Thoracic aorta (tissue), 2 donors: ENCODE measurements at places on chromosomes 13 and 19.
A peak's percentile ranks its signal among the peaks of the same experiment; 100 is the strongest.

GRCh38 chr13:25440061-25440460, 68.3 kb downstream of the ATP8A2 start:
- no peak for DNase-seq

- no peak for DNase-seq
Observed at GRCh38 chr19:50268501-50268900, 60.7 kb downstream of the KCNC3 start.

DNA sequence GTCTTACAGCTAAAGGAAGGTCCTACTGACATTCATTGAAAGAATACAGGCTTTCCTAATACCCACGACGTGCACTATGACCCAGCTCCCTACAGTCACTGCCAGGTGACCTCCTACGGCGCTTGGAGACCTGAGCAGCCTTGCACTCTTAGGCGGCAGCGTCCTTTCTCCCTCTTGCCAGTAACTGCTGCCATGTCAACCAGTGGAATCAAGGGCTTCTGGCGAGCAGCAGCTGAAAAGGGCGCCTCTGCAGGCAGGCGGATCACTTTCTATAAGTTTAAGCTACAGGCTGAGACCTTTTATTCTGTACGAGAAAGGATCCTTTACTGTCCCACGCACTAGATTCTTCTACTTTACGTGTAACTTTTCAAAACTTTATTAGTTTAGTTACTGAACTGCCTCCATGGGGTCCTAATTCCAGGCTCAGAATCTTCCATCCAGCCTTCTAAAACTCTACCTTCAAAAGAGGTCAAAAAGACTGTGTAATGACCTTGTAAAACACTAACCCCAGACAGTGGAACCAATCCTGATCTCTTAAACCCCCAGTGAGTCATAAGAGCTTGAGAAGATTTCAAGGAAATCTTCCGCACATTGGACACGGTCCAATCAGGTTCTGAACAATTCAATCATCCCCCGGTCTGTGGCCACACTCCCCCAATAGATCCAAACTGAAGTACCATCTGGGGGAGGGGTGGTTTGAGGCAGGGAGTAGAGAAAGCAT, 1.9 kb downstream of the KCTD12 start:
- no peak for DNase-seq

DNA sequence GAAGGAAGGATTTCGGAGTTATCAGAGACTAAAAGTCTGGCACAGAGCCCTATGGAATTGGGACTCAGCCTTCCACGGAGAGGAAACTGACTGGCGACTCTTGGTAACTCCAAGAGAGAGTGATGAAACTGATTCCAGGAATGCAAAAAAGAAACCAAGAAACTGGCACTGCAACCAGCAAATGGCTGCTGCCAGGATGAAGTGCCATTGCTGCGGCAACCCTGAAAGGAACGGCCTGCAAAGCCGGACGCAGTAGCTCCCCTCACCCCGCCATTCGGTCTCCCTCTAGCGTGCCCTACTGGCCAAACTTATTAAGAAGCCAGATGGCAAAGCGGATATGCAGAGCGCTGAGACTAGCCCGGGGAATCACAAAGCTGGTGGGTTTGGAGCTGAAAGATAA, 236.0 kb downstream of the PCDH9 start:
- peak; percentile 24 for DNase-seq

DNA sequence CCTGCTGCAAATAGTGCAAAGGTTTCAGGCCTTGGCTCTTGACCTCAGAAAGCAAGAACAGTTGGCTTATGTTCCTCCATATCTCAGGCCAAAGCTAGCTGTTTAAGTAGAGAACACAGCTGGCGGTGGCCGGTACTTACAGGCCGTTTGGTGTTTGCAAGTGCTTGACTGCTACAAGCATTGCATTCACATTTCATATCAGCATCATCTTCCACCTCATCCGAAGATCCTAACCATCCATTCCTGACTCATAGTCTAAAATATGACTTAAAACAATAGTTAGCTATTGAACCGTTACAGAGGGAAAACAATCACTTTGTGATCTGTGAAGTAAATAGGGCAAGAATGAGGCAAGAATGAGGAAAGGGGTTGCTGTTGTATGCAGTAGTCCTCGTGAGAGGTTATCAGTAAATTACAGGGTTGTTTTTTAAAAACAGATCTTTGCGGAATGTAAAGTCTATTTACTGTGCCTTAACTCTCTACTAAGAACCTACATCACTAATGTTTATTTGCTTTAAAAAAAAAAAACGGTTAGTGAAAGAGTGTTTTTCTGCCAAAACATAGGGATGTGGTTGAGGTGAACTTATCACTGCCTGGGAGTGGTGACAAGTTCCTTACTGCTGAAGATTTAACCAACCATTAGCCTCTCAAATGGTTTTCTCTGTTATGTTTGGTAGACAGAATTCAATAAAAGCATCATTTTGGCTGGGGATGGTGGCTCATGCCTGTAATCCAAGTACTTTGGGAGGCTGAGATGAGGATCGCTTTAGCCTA, 21.6 kb upstream of the WDR88 start:
- DNase-seq: no peak

GRCh38 chr13:91211510-91211909, 136.0 kb upstream of the MIR17HG start:
- no peak for DNase-seq

GRCh38 chr13:107069108-107069776, 501.3 kb upstream of the ARGLU1 start:
- no peak for DNase-seq

DNA sequence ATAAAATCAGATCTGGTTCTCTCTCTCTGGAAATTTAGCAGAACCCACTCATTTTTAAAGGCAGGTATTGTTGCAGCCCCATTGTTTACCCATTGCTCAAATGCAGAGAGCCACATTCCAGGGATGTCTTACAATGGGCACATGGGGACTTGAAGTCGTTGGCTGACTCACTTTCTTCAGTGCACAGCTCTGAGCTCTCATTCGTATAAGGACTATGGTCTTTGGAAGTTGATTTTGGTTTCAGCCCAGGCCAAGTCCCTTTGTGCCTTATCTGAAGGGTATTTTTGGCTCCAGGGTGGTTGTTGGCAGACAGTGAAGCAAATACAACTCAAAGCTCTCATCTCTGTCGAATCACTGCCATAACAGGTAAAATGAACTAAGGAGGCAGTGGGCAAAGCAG, 47.3 kb upstream of the CLDN10 start:
- DNase-seq: no peak

- no peak for DNase-seq
Observed at GRCh38 chr19:50238043-50238442, 34.6 kb downstream of the MYH14 start.

DNA sequence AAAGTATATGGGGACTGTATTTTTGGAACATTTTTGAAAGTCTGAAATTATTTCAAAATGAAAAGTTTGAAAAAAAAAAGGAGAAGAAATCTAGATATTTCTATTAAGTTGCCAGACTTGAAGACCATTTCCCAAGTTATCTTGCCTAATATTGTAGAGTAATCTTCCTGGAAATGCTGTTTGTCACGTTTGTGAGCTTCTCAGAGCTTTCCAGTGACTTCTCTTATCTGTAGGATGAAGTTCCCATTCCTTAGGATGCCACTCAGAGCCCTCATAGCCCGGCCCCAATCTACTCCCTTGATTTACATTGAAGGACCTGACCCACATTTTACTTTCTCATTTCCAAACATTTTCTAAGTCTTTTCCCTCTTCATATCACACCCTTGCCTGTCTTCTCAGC, 23.6 kb downstream of the CEACAM8 start:
- no peak for DNase-seq

DNA sequence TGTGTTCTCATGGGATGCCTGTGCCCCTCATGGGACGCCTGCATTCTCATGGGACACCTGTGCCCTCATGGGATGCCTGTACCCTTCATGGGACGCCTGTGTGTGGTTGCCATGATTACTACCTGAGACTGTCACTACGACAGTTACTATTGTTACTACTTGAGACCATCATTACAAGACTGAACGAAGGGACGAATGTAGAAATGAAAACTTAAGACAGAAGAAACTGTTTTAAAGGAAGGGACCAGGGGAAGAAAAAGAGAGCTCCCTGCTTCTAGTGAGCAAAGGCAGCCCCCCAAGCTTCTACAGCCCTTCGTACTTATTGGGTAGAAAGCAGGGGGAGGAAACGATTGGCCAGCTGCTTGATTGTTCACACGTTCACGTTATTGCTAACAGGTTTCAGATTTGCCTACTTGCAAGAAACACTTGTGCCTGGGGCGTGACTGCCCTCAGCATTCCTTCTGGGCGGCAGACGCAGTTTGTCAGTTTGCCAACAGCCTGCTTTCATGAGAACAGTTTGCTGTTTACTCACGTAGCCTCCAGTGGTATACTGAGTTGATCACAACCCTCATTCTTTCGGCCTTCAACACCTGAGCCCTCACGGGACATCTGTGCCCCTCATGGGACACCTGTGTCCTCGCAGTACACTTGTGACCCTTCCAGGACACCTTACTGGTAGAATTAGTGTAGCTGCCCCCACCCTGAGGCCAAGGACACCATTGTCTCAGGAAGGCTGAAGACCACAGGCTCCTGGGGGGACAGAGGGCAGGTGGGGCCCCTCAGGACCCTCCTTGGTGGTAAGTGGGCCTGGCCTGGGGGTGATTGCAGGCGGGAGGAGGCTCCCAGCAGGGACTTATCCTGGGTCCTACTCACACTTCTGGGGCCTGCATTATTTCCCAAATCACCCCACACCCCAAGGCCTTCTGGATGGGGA, 2.5 kb upstream of the S1PR4 start:
- DNase-seq: no peak

- DNase-seq: no peak
Observed at GRCh38 chr13:61685682-61686012, 270.0 kb upstream of the PCDH20 start.

- no peak for DNase-seq
Observed at GRCh38 chr13:43263047-43263446, 239.7 kb downstream of the DNAJC15 start.

- no peak for DNase-seq
Observed at GRCh38 chr19:45172173-45172572, 5.9 kb downstream of the TRAPPC6A start.

DNA sequence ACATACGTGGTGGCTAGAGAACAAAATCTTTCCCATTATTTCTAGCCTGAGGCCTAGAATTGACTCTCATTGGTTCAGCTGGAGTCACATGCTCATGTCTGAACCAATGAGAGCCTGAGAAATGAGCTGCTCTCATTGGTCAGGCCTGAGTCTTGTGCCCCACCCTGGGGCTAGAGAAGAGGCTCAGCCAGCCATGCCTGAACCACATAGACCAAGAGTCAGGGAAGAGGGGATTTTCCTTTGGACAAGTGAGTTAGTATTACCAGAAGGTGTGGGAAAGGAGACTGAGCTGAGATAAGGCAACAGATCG, 6.9 kb downstream of the FXYD5 start:
- DNase-seq: no peak

DNA sequence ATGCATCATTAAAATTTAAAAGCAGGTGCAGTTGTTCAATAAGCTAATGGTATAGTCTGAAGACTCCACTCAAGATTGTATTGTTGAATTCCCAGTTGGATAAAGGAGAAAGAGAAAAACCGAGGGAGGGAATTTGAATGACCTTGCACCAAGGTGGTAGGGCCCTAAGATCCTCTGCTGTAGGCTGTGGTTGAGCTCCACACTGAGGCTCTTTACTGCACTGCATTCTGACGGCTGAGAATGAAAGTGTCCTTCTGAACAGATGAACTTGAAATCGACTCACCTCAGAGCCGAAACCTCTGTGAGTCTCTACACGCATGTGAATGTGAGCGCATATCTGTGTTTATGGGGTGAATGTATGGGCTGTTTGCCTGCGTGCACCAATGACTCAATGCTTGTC, 388.9 kb upstream of the DACH1 start:
- no peak for DNase-seq

- no peak for DNase-seq
Observed at GRCh38 chr19:14148751-14149410, 12.5 kb upstream of the ASF1B start.

DNA sequence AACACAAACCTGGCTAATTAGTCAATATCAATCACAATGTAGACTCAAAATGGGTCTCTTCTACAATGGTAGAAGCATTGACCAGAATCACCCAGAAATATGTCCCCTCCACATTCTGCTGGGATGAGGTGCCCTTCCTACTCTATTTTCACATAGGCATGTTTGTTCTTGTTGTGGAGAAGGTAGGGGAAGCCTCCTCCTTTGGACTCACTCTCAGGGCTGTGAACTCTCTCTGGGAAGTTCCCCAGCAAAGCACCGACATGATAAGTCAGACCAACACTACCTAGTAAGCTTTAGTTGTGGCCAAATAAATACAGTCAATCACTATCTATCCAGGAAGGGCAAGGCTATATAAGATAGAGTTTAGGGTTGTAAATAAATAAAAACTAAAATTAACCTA, 194.5 kb upstream of the UBL3 start:
- no peak for DNase-seq

GRCh38 chr13:23571431-23571830, 1.2 kb downstream of the TNFRSF19 start:
- no peak for DNase-seq

- no peak for DNase-seq
Observed at GRCh38 chr13:31866099-31866498, 126.8 kb downstream of the RXFP2 start.

GRCh38 chr19:15404097-15404779, 14.6 kb downstream of the AKAP8L start:
- DNase-seq: no peak

- DNase-seq: no peak
Observed at GRCh38 chr19:48645620-48646000, 377 bp downstream of the CA11 start.

GRCh38 chr13:74114202-74114601, 20.0 kb downstream of the KLF12 start:
- no peak for DNase-seq

DNA sequence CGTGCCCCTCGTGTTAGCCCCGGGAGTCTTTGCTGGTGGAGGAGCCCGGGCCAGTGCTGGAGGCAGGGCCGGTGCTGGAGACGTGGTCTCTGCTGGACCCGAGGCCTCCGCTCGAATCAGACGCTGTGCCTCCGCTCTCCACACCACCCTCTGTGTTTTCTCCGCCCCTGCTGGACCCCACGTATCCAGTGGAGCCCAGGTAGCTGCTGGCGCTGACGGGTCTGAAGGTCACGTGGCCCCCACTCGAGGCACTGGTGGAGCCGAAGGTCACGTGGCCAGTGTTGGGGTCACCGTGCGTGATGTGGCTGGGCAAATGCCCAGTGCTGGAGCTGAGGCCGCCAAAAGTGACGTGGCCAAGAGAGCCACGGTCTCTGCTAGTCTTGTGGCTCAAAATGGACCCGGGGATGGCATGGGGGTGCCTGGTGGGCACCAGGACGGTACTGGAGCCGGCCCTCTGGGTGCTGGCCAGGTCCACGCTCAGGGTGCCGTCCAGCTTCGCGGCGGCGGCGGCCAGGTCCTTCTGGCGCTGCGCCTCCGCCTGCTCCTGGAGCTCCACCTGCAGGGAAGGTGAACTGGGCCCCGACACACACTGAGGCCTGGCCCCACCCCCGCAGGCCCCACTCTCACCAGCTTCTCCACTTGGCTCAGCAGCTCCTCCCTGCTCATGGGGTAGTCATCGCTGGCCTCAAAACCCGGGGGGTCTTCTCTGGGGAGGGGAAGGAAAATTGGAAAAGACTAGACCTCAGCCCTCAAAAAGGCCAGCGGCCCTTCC, 27.3 kb downstream of the ZNF114 start:
- no peak for DNase-seq

DNA sequence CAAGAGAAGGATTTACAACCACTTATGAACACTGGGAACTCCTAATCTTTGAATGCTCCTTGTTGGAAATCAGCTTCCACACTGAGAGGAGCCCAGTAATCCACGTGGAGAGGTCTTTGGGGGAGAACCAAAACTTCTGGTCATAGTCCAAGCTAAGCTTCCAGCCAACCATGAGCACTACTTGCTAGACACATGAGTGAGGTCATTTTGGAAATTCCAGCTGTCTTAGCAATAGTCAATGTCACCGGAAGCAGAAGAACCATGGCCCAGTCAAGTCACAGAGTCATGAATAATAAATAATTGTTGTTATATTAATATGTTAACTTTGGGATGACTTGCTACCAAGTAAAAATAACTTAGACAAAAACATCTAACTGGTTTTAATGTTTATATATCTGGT, 324.9 kb upstream of the SGCG start:
- no peak for DNase-seq
